ENCODE measurements at places on chromosomes 5 and 9. TPM values are rescaled to one million over a fixed set of nuclear protein-coding genes. Genes with fewer than 3 reads are reported as not detected.
A peak's percentile ranks its signal among the peaks of the same experiment; 100 is the strongest.

The SUSD3 gene
- total RNA-seq, result 64.0 TPM

The SPATA31A3 gene
- not detected for total RNA-seq

The EQTN gene
- total RNA-seq, result not detected

DNA sequence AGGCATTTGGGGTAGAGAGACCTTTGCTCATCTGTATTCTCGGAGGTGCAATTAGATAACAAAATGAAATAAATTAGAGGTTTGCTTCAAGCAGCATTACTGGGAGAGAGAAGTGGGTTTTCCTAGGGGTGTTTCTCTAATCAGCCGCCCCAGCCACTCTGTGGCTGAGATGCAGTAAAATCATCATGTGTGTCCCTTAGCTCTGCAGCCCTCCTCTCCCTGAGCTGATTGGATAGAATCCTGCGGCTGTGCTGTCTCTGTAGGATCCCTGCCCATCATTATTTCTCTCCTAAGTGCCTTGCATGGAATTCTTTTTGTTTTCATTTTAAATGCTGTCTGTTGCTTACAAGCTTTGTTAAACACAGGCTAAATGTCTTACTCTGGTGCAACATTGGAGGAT is 171.4 kb downstream of the SH3GL2 start:
- no peaks in the 10 kb centered on the region for H3K4me1 ChIP-seq
- no peak overlapping the region for H3K27ac ChIP-seq
- H3K4me3 ChIP-seq, result no peak overlapping the region
- H3K27me3 ChIP-seq, result peaks cover 2% of the 10 kb centered on the region

DNA sequence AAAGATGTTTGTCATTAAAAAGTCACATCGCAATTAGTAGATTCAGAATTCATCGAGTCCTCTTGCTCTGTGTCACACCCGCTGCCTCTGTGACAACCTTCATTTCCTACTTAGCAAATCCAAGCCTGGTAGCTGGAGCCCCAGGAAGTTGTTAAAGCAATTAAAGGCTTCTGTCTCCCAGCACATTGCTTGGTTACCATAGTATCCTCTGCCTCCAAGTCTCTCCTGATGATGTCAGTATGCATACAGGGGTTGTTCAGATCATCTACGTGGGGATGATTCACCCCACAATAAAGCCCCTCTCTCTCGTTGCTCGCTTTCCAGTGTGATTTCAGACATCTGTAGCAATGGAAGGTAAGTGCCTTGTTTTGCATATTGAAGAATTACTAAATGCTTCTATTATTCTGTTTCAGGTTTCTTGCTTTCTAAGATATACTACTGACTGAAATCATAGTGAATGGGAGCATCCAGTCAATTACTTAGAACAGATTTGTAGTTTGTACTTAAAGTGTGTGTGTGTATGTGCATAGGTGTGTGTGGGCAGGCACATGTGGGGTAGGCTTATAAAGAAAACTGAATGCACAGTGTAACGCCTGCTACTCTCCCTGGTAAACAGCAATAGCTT is 52.9 kb downstream of the PAM start:
- H3K27me3 ChIP-seq, result no peaks in the 10 kb centered on the region
- no peak overlapping the region for H3K27ac ChIP-seq
- DNase-seq, result no peak
- H3K4me1 ChIP-seq, result peaks cover 6% of the 10 kb centered on the region
- no peaks in the 10 kb centered on the region for H3K36me3 ChIP-seq
- H3K4me3 ChIP-seq, result no peak overlapping the region

- no peak for DNase-seq
- no peaks in the 10 kb centered on the region for H3K27me3 ChIP-seq
- no peak overlapping the region for H3K4me3 ChIP-seq
These were observed 92.1 kb downstream of the PDZD2 start for GRCh38 chr5:31731016-31731415.

DNA sequence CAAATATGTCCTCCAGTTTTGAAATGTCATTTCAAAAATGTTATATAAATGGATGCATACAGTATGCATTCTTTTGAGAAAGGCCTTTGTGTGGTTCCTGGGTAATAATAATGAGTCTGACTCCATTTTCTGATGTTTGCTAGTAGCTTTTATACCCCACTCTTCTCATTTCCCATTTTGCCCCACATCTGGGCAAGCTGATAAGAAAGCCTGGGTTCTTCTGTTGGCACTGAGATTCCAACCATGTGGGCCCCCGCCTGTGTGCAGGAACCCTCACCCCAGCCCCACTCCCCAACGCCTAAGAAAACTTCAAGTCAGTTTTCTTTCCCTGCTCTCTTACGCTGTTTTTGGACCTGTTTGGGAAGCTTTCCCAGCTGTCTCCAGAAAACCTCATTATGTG is 89.4 kb downstream of the SNX18 start:
- no peak for DNase-seq
- H3K27me3 ChIP-seq, result no peaks in the 10 kb centered on the region
- H3K4me3 ChIP-seq, result no peak overlapping the region
- H3K27ac ChIP-seq, result no peak overlapping the region
- peaks cover 28% of the 10 kb centered on the region for H3K4me1 ChIP-seq

DNA sequence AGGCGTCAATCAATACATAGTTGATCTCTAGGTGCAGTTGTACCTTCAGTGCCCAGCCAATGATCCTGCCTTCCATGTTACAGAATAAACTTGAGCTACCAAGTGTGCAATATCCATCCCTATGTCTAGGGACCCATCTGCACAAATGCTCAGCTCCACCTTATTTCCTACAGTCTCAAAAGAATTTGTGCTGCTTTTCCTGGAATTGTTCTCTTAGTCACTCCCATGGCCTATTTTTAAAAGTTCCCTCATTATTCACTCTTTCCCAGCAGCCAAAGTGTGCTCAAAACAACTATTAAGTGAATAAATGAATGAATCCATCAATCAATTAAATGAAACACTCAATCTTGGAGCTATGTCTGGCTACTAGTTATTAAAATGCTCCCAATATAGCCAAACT is 14.7 kb downstream of the LIX1 start:
- H3K4me3 ChIP-seq, result no peak overlapping the region
- peaks cover 2% of the 10 kb centered on the region for H3K4me1 ChIP-seq
- H3K27ac ChIP-seq, result no peak overlapping the region
- peaks cover 1% of the 10 kb centered on the region for H3K27me3 ChIP-seq
- H3K36me3 ChIP-seq, result no peaks in the 10 kb centered on the region

- no peak overlapping the region for H3K27ac ChIP-seq
- DNase-seq, result no peak
- H3K36me3 ChIP-seq, result peaks cover 34% of the 10 kb centered on the region
- H3K27me3 ChIP-seq, result no peaks in the 10 kb centered on the region
- H3K4me3 ChIP-seq, result no peak overlapping the region
- peaks cover 22% of the 10 kb centered on the region for H3K4me1 ChIP-seq
These were observed 58.9 kb downstream of the CAMSAP1 start for GRCh38 chr9:135848341-135849047.

GRCh38 chr5:74095871-74096270 is 469.9 kb downstream of the ARHGEF28 start:
- H3K4me1 ChIP-seq, result no peaks in the 10 kb centered on the region
- no peak overlapping the region for H3K27ac ChIP-seq
- H3K4me3 ChIP-seq, result no peak overlapping the region
- peaks cover 4% of the 10 kb centered on the region for H3K27me3 ChIP-seq

DNA sequence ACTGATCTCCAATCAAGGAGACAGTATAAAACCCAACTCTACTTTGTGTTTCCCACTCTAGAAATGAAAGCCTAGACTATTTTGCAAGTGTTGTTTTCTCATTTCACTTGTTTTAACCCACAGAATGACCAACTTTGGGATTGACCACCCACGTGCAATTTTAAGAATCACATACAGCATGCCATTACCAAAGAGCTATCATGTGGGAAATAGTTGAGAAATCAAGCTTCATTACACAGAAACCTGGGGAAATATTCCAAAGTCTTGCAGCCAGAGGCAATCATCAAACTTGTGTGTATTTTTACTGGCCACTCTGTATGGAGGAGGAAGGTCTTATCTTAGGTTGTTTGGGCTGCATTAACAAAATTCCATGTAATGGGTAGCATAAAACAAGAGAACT is 451.4 kb upstream of the DAB2 start:
- H3K36me3 ChIP-seq, result no peaks in the 10 kb centered on the region
- no peak overlapping the region for H3K4me3 ChIP-seq
- H3K4me1 ChIP-seq, result no peaks in the 10 kb centered on the region
- DNase-seq, result no peak

The FOXD1 gene
- not detected for total RNA-seq

- H3K36me3 ChIP-seq, result peaks cover 2% of the 10 kb centered on the region
- H3K27ac ChIP-seq, result no peak overlapping the region
- H3K27me3 ChIP-seq, result peaks cover 4% of the 10 kb centered on the region
- DNase-seq, result no peak
- no peak overlapping the region for H3K4me3 ChIP-seq
These were observed 128.1 kb downstream of the DAB2IP start for GRCh38 chr9:121779381-121780117.

The ADGRV1 gene
- total RNA-seq, result 0.13 TPM

- no peak for DNase-seq
- H3K36me3 ChIP-seq, result peaks cover 76% of the 10 kb centered on the region
- H3K4me3 ChIP-seq, result no peak overlapping the region
- H3K4me1 ChIP-seq, result peaks cover 5% of the 10 kb centered on the region
- H3K27me3 ChIP-seq, result no peaks in the 10 kb centered on the region
- H3K27ac ChIP-seq, result no peak overlapping the region
These were observed 270.6 kb downstream of the MLLT3 start for GRCh38 chr9:20351715-20352114.

The STK32A gene
- total RNA-seq, result not detected

- H3K27me3 ChIP-seq, result peaks cover 10% of the 10 kb centered on the region
- no peaks in the 10 kb centered on the region for H3K36me3 ChIP-seq
- H3K4me3 ChIP-seq, result no peak overlapping the region
- no peaks in the 10 kb centered on the region for H3K4me1 ChIP-seq
- H3K27ac ChIP-seq, result no peak overlapping the region
- DNase-seq, result no peak
These were observed 44.7 kb upstream of the OTP start for GRCh38 chr5:77683171-77683732.

DNA sequence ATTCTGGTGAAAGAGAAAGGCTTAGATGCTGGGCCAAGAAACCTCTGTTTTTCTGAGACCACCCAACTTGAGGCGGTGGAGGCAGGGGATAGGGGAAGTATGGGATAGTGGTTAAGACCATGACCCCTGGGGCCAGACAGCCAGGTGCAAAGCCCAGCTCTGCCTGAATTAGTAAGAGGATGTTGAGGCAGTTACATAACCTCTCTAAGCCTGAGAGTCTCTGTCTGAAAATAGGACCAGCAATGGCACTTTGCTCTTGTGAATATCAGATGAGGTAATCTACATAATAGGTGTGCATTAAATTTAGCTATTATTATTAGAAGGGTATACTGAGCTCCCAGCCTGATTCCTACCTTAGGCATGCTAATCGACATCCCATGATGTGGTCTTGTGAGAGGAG is 68.2 kb downstream of the DOCK2 start:
- H3K4me3 ChIP-seq, result no peak overlapping the region
- H3K27ac ChIP-seq, result peak overlapping the region; percentile 34
- DNase-seq, result no peak
- H3K27me3 ChIP-seq, result no peaks in the 10 kb centered on the region

GRCh38 chr5:7546555-7546954 is 150.6 kb downstream of the ADCY2 start:
- H3K36me3 ChIP-seq, result no peaks in the 10 kb centered on the region
- H3K27ac ChIP-seq, result no peak overlapping the region
- no peaks in the 10 kb centered on the region for H3K4me1 ChIP-seq
- peaks cover 10% of the 10 kb centered on the region for H3K27me3 ChIP-seq
- no peak for DNase-seq

- no peak overlapping the region for H3K27ac ChIP-seq
- H3K27me3 ChIP-seq, result peaks cover 25% of the 10 kb centered on the region
- DNase-seq, result no peak
- no peak overlapping the region for H3K4me3 ChIP-seq
These were observed 270.4 kb downstream of the EFNA5 start for GRCh38 chr5:107400328-107400727.

Data from naive thymus-derived CD8-positive, alpha-beta T cell (primary cell).